ENCODE measurements at places on chromosomes 4 and X.

- DNase-seq = no peak
Observed at GRCh38 chr4:128827296-128827695, 17.8 kb downstream of the JADE1 start.

- DNase-seq = no peak
Observed at GRCh38 chrX:147900349-147900748, 11.4 kb upstream of the FMR1 start.

- DNase-seq = no peak
Observed at GRCh38 chrX:2351321-2351720, 149.5 kb downstream of the DHRSX start.

- DNase-seq = no peak
Observed at GRCh38 chr4:47278631-47279030, 184.9 kb downstream of the COMMD8 start.

DNA sequence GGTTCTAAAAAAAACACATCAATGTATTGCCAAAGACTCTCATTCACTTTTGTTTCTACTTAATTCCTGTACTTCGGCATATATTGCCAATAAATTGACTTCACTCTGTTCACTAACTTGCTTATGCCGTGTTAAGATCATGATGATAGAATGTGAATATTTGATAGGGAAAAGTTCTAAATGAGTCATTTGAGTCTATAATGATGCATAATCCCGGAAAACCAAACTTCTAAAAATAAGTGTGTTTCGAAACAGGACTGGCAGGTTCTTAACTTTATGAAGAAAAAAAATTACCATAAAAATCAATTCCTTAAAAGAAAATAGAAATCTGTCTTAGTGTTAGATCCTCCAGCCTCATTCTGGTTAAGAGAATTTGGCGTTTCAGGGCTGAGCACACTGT, 387.5 kb upstream of the FTHL17 start:
- no peak for DNase-seq

DNA sequence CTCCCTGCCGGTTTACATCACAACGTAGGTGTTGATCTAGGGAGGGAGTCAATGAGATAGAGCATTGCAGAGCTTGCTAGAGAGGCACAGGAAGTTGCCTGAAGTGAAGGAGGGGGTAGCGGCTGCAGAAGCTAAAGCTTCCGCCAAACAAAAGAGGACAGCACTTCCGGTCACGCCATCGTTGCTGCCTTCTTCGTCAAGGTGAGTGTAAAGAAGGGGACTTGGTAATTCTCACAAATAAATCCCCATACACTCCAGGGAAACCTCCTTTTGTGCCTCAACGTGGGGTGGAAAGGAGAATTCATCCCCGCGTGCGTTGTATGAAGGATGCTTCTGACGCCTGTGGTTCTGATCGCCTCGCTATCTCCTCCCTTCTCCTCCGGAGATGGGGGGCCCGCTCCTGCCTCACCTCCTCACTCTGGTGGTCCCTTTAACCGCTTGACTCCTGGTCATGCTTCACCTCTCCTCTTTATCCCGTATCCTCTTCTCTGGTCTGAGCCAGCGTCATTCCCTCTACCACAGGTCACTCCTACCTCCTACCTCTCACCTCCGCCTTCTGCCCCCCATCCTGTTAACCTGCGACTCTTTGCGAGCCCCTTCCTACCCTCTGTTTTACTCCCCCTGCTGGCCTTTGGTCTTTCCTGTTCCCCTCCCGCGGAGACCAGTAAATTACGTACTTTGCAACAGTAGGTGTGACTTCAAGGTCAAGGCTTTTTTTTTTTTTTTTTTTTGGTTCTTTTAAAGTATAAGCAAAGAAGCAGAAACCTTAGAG, 59.9 kb downstream of the GSPT2 start:
- DNase-seq = no peak

GRCh38 chrX:69119122-69119521, 46.1 kb downstream of the PJA1 start:
- no peak for DNase-seq

GRCh38 chr4:140136509-140136908, 17.5 kb downstream of the MAML3 start:
- DNase-seq = no peak

DNA sequence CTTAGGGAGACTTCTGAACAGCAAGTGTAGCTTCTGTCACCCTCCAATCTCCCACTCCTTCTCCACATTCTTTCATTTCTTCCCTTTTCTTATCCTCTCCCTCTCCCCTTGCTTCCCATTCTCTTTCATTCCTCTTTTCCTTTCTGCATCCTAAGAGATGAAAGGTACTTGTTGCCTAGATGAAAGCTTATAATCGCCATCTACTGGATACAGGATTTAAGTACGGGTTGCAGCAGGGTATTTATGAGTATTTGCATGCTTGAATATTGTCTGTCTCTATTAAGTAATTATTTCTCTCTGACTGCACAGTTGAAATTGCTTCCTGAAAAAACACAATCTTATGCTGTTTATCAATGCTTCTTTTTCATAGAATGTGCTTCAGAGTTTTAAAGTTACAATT, 174.0 kb upstream of the TENT5D start:
- DNase-seq = no peak

GRCh38 chr4:80053140-80053910, 19.7 kb downstream of the ANTXR2 start:
- DNase-seq = no peak

GRCh38 chrX:85223359-85223758, 20.2 kb downstream of the SATL1 start:
- DNase-seq = no peak

DNA sequence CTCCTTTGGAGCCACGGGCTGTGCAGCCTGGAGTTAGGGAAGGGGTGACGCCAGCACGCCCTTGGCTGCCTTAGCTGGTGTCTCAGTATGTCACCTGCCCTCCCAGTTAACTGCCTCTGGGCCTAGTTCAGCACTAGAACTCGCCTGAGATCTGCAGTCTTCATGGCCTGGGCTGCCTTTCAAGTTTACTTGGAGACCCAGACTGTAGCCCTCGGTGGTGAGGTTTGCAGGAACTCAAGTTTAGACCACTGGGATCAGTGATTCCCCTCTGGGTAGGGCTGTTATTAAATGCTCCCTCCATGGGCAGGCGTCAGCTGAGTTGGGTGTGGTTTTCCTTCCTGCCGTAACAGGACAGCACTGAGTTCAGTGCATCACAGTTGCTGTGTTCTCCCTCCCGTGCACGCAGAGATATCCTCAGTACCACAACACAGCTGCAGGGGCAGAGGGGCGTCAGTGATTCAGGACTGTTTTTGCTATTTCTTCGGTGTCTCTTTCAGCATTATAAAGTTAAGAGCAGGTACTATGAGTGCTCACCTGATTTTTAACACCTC, 30.5 kb downstream of the PLAC8 start:
- DNase-seq = no peak

GRCh38 chrX:39477031-39477761, 620.6 kb downstream of the BCOR start:
- DNase-seq = no peak

- no peak for DNase-seq
Observed at GRCh38 chr4:133982533-133983224, 218.9 kb downstream of the PABPC4L start.

GRCh38 chrX:78105944-78106650, 2.0 kb downstream of the PGK1 start:
- DNase-seq = no peak

DNA sequence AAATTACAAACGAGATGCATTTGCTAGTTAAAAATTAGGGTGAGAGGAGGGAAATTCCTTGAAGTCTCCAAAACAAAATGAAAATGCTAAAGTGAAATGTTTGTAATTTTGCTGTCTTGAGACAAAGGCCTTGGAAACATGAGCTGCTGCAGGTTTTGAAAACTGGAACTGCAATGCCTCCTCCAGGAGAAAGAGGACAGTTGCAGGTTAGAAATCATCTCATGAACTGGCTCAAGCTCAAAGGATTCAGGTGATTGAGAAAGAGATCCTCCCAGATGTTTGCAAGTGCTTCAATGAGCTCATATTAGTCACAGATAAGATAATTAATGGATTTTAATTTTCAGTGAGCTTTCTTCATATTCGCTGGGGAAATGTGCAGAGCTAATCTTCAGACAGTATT, 32.4 kb downstream of the SMPX start:
- no peak for DNase-seq

DNA sequence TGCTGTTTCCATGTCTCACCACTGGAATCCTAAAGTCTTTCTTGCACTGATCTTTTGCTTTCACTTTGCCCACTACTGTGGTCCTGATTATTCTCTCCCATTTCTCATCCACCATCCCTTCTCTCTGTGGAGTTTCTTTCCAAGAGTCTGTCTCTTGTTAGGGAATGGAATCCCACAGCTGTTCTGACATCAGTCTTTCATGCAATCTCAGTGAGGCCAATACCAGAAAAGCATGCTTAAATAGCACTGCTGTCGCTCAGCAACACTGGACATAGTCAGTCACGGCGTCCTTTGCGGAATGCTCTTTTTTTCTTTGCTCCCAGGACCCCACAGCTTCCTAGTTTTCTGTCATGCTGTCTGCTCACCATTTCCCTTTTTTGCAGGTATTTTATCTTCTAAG, 20.1 kb downstream of the SLITRK4 start:
- DNase-seq = no peak

DNA sequence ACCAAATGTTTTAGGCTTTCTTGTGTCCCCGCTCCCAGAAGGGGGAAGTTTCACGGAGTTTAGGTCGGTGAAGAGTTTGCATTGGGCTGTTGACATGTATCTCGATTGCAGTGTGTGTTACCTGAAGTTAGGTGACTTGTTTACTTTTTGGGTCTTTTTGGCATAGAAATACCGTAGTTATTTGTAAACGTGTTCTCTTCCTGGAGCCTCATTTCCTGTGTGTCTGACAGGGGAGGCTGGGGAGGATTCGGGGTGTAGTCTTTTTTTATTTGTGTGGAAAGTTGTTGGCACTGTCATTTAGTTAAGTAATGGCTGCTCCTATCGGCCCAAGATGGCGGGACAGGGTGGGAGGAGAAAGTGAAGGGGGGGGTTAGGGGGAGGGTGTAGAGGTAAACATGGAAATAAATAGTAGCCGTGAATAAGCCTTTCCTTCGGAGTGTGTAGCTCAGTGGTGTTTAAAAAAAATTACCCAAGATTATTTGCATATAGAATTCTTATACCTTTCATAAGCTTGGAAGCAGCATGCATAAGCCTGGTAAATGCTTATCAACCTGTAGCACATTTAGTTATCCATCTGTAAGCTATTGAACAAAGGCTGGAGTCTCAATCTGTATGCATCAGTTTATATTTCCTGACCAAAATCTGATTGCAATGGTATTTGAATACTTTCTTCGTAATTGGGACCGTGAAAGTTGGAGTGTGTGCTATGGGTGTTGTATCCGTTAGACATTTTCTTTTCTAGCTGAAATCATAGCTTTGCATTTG, 1.6 kb downstream of the KDM6A start:
- DNase-seq = no peak

- DNase-seq = no peak
Observed at GRCh38 chr4:144531841-144532240, 114.1 kb upstream of the HHIP start.

DNA sequence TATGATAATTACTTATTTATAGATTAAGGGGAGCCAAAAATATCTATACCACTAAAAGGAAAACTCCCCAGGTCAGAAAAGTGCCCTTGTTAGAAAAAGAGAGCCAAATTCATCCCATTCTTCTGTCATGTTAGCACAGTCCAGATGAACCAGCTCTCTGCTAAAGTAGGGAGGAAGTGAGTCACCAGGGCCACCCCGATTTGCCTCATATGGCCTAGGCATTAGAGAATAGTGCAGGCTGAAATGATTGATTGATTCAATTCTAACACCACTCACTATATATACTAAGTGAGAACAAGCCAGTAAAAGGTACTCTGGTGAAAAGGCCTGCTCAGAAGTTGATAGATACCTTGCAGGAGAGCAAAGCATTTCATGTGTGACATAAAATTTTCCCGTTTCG, 94.5 kb downstream of the SRPX start:
- DNase-seq = no peak

GRCh38 chrX:151923648-151924047, 11.0 kb downstream of the MAGEA4 start:
- no peak for DNase-seq

DNA sequence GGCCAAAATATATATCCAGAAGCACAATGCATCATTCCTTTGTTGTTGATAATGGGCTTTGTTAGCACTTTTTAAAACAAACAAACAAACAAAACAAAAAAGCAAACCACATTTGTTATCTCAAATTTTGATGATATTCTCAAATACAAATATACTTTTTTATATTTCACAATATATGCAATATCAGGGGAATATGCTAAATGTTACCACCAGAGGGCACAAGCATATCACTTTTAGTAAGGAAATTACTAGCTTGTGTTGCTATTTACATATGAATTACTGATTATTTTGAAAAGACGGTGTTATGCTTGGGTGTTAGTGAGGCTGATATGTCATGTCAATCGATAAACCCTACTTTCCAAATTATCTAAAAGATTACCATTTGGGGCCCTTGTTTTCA, 29.1 kb downstream of the RIPPLY1 start:
- no peak for DNase-seq

DNA sequence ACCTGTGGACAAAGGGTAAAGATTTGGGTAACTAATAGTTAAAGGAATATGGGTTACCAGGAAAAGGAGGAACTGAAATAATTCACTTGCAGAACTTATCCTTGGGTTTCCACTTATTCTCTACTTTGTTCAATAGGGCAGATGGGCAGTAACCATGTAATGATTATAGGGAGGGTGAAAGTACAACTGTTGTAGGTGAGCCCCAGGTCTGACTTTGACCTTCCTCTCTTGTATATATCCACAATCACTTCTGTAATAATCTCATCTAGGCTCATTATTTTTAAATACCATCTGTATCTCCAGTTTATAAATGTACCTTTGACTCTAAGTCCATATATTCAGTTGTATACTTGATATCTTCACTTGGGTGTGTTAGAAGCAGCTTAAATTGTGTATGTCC, 32.1 kb downstream of the CXXC4 start:
- DNase-seq = no peak

- DNase-seq = no peak
Observed at GRCh38 chr4:104413487-104413886, 81.2 kb downstream of the CXXC4 start.

- DNase-seq = no peak
Observed at GRCh38 chrX:40174001-40174853, 76.5 kb upstream of the BCOR start.

DNA sequence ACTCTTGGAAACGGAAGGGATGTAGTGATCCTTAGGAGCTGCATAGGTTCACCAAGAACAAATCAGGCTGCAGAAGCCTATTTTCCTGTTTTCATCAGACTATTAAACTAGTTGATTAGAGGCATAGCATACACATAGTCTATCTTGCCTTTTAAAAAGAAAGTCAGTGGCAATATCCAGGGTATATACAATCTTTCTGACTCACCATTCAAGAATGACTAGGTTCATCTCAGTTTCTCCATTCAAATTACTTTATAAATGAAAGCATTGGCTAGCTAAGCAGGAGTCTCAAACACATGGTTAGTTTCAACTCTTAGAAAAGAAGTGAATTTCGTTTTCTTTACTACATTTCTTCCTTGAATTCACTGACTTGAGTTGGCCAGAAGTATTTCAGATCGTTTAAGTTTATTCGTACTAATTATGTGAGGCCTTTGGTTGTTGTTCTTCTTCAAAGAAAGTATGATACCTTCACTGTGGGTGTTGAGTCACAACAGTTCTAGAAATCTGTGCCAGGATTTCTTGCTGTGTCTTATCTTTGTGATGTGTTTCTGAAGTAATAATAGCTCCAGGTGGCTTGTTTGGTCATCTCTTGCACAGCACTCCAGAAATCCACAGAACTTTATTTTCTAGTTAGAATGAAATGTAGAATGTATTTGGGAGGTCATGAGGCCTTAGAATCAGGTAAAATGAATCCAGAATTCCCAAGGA, 88.2 kb downstream of the AWAT2 start:
- no peak for DNase-seq

- no peak for DNase-seq
Observed at GRCh38 chr4:25306518-25307057, 6.0 kb upstream of the ZCCHC4 start.

GRCh38 chr4:70741867-70742658, 20.3 kb downstream of the RUFY3 start:
- DNase-seq = no peak
